Stimulated activated CD8-positive, alpha-beta memory T cell treated with anti-CD3 and anti-CD28 coated beads, Interleukin-4, amount 100 ng/mL, for 4 hours (primary cell): ENCODE measurements at places on chromosomes 5 and 9.

GRCh38 chr5:3352711-3353110, 242.9 kb upstream of the IRX1 start:
- DNase-seq: no peak

DNA sequence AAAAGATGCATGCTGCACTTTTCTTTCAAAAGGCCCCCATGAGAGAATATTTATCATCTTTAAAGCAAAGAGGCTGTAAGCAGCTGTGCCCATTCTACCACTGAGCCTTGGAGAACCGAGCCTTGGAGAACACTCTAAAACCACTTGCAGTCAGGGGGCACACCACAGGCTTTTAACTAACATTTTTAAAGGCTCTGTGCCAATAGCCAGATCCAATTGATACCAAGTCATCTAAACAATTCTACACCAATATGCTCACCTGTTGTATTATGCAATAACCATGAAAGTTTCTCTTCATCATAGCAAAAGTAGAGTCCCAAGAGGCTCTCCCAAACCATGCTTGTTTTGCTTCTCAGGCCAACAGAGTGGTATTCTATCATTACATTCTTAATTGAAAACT, 1090.5 kb upstream of the SEMA6A start:
- DNase-seq: no peak

GRCh38 chr9:95644377-95644776, 127.6 kb upstream of the PTCH1 start:
- no peak for DNase-seq

DNA sequence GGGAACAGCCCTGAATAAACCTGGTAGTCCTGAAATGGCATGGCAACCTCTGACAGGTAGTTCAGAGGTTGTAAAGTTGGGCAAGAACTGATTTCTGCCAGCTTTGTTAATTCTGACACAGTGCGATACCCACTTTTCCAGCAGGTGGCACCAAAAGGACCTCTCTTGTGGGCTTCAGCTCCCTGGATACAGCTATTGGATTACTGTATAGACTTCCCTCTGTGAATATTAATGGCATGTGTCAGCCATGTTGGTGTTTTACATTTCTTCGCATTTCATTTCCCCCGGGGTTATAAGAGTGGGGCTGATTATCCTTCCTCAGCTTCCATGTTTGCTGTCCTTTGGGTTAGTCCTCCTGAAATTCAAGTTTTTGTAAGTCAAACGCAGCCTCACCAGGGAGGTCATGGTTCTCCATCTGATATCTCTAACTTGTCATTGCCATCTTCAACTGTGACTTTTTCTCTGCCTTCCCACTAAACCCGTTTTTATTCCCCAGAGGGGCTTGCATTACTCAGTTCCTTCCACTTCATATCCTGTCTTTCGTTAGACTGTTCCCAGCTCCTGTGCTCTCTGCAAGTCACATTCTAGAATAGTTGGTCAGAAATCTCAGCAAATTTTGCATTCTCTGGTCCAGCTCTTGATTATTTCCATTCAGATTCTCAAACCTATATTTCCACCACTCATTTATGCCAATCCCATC, 135.6 kb downstream of the LIFR start:
- DNase-seq: no peak

GRCh38 chr9:33446240-33446945, 1.0 kb downstream of the AQP3 start:
- DNase-seq: no peak

GRCh38 chr5:170159101-170159698, 53.5 kb downstream of the FOXI1 start:
- DNase-seq: no peak

- no peak for DNase-seq
Measured at GRCh38 chr5:136726506-136726905, 361.2 kb upstream of the TRPC7 start.

- no peak for DNase-seq
Measured at GRCh38 chr9:124267271-124267807, 9.6 kb downstream of the NEK6 start.

DNA sequence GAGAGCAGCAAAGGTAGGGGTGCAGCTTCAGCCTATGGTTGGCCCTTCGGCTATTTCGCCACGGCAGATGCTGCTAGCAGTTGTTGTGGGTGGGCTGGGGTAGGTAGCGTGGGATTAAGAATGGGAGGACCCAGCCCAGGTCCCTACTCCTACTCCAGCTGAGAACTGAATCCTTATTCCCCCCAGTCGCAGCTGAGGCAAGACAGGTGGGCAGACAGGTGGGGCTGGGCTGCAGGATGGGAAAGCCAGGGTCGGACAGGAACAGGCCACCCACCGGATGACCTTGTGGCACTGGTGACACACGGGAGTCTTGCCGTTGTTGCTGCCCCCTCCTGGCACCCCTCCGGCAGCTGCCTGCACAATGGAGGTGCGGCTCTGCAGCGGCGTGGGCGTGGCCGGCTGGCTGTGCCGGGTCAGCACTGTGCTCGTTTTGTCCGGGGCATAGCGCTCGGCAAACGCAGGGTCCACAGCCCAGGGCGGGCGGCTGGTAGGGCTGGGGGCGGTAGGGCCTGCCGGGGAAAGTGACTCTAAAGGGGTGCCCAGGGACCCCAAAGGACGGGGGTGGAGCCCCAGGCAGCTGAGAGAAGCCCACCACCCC, 8.2 kb downstream of the PDLIM7 start:
- DNase-seq: no peak

- no peak for DNase-seq
Measured at GRCh38 chr5:3827624-3828023, 232.0 kb downstream of the IRX1 start.

DNA sequence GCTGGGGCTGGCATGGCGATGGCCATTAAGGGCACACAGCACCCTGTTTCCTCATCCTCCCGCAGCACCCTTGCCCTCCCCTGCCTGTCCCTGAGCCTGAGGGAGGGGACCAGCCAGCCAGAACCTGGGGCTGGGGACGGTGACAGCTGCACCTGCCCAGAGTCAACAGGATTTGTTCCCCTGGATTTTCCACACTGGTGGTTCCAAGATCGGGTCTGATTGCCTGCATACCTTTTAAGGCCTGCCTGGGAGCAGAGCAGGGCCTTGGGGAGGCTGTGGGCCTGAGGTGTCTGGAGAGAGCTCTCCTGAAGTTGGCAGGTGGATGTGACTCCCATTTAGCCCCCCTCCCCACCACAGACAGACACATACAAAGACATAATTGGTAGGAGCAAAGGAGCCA, 61.0 kb upstream of the C5orf58 start:
- DNase-seq: no peak

- no peak for DNase-seq
Measured at GRCh38 chr5:149133795-149134777, 7.2 kb upstream of the ABLIM3 start.

GRCh38 chr9:133758228-133758627, 20.1 kb upstream of the SARDH start:
- no peak for DNase-seq

DNA sequence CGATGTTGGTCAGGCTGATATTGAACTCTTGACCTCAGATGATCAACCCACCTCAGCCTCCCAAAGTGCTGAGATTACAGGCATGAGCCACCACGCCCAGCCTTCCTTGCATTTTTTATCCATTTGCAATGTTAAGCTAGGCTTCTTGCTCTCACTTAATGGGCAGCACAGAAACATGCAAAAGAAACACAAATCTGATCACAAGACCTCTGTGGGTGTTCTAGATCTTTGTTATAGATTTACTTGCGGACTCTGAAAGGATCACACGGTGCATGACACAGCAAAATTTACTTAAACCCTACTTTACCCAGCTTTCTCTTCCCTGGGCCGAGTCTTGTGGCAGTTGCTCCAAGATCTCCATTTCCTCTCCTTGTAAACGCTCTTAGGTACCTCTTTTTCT, 71.3 kb downstream of the PSAT1 start:
- no peak for DNase-seq

GRCh38 chr5:139638090-139638735, 9.9 kb upstream of the CXXC5 start:
- DNase-seq: no peak

DNA sequence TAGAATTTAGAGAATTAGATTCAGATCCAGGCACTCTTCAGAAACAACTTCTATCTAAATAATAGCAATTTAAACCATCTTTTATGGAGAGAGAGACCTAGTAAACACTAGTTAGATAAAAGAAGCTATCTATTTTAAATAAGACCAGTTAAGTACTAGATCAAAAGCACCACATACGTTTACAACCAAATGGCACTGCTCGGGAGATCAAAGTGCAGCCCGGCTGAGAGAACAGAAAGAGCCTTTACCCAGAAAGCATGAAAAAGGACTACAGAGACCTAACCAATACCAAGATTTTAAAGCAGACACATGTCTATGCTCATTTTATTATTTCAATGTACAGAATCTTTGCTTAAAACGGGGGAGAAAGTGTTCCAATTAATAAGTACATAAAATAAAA, 30.8 kb downstream of the LIX1 start:
- no peak for DNase-seq

DNA sequence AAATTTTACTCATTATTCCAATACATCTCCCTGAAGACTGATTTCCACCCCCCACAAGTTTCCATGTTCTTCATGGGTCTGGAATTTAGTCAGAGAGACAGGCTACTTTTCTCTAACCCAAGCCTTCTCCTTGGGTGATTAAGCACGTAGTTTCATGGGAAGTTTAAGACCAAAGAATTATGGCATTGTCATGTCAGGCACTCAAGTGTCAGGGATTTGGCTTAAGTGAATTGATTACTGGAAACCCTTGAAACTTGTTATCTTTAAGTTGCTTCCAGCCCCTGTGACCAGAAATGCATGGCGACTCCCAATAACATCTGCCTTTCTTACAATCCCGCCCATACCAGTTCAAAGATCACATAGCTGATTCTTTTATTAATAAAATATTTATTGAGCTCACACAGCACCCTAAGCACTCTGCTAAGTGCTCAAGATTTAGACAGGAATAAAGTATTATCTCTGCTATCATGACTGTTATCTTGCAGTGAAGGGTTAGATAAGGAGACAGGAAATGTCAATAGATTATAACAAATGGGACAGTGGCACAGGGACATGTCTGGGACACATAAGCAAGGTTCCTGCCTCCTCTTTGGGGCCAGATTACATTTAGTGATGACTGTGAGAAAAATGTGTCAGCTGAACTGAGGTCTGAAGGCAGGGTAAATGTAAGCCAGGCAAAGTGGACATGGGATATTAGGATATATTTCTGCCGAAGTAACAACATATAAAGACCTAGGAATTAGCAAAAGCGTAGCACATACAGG, 241.2 kb upstream of the TNC start:
- no peak for DNase-seq

GRCh38 chr9:93818827-93819472, 136.2 kb downstream of the BARX1 start:
- no peak for DNase-seq

DNA sequence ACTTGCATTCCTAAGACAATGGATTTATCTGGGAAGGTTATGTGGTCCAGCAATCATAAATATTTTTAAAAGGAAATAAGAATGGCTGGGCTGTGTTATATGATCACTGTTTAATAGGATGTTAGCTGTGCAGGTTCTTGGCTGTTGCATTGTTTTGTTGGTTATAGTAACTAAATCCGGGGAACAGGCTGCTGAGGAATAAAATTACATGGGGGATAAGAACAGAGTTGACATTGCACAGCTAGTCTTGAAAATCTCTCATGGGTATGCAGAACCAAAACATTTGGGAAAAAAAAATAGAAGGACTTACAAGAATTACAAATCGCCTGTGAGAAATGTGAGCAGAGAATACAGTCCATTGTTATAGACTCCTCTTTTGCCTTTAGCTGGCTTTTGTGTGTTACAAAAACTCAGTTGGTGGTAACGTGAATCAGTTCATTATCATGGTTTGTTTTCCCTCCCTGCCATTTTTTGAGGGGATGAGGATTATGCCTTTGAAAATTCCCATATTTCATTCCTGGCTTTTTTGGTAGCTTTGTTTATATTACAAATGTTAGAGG, 375.3 kb upstream of the DAB2 start:
- no peak for DNase-seq

GRCh38 chr9:84296146-84296843, 44.3 kb downstream of the SLC28A3 start:
- no peak for DNase-seq

DNA sequence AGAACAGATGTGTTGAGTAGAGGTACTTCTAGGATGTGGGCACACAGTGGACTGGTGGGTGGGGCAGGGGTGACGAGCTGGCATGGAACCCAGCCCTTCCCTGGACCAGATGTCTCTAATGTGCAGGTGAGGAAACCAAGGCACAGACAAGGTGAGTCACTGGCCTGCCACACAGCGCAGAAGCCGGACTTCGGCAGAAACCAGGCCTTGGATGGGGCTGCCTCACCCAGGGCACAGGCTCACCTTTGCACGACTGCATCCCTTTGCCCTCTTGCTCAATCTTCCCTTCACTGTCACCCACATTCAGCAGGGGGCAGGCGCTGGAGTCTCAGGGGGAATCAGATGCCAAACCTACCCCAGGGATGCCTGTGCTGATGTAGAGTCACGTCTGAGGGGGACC, 65.4 kb upstream of the LMX1B start:
- no peak for DNase-seq

DNA sequence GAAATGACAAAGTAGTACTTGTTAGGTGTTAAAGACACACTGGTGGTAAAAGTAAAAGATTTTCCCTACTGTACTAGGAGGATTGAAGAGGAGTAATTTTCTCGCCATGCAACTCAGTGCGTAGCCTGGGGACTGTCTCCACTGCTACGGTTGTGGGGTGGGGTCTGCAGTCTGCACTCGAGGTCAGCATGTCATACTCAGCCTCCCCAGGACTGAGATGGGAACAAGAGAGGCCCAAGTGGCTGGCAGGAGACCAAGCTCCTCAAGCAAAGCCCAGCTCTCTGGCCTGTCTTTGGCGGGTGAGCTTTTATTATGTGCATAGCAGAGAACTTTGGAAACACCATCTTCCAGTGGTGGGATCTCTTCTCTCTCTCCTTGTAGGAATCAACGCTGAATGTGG, 10.4 kb downstream of the NHP2 start:
- DNase-seq: no peak

- no peak for DNase-seq
Measured at GRCh38 chr5:142364251-142365145, 39.7 kb upstream of the SPRY4 start.

DNA sequence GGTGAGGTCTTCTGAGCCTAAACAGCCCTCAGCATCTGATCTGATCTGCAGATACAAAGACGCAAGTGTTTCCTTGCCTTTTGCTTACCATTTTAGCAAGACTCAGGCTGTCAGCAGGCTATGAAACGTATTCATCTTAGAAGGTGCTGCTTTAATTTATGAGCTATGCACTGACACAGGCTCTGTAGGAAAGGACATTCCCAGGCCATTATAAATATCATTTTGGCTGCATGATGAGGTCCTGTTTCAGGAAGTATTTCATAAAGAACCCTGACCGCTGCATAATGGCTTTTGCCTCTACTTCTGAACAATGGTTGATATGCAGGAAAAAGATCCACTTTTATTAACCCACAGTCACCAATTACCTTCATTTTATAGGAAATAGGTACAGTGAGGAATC, 98.4 kb upstream of the CAST start:
- DNase-seq: no peak

- no peak for DNase-seq
Measured at GRCh38 chr9:116490321-116490720, 196.8 kb upstream of the TRIM32 start.

DNA sequence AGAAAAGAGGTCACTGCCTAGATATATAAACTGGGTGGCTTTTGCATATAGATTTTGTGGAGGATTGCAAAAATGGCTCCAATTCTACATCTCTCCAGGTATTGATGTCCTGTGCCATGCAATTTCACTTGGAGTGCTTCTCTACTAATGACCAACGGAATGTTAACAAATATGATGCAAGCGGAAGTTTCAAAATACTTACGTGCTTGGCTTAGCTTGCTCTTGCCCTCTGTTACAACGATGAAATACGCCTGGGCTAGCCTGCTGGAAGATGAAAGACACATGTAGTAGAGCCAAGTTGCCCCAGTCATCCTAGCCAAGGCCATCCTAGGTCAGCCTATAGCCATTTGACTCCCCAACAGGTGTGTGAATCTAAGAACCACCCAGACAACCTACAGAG, 3.6 kb upstream of the POC5 start:
- no peak for DNase-seq
